T-helper 22 cell (primary cell): ENCODE measurements at places on chromosomes 11 and 22.

DNA sequence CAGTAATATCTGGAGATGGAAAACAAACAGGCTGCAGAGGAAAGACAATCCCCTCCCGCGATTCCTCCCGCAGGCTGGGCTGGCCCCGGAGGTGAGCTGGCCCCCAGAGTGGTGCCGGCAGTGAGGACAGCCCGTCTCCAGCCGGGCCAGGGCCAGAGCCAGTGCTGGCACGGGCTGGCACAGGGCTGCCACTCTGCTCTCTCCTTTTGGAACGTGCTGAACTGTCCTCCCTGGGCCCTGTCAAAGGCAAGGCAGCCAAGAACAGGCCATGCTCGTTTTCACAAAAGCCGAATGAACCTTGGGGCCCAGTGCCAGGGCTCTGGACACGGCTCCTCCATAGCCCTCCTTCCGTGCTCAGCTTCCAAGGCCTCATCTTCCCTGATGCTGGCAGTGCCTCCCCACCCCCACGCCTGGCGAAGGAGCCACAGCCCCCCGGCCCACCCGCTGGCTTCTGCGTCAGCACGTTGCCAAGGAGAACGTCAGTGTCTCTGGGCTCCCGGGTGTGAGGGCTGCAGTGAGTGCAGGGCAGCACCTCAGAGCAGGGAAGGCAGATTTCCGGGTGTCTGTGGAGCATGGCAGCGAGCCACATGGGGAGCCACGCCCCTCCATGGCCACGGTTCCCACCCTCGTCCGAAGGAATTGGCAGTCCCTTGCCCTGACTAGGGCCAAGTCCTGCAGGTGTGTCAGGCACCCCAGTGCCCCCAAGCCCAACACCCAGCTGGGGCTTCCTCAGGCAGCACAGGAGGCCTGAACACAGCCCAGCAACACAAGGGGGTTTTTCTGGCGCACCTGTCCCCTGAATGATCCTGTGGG lies 28.6 kb downstream of the GNAZ start:
- no peak for DNase-seq

GRCh38 chr11:36016263-36016662 lies 72.4 kb downstream of the LDLRAD3 start:
- no peak for DNase-seq

DNA sequence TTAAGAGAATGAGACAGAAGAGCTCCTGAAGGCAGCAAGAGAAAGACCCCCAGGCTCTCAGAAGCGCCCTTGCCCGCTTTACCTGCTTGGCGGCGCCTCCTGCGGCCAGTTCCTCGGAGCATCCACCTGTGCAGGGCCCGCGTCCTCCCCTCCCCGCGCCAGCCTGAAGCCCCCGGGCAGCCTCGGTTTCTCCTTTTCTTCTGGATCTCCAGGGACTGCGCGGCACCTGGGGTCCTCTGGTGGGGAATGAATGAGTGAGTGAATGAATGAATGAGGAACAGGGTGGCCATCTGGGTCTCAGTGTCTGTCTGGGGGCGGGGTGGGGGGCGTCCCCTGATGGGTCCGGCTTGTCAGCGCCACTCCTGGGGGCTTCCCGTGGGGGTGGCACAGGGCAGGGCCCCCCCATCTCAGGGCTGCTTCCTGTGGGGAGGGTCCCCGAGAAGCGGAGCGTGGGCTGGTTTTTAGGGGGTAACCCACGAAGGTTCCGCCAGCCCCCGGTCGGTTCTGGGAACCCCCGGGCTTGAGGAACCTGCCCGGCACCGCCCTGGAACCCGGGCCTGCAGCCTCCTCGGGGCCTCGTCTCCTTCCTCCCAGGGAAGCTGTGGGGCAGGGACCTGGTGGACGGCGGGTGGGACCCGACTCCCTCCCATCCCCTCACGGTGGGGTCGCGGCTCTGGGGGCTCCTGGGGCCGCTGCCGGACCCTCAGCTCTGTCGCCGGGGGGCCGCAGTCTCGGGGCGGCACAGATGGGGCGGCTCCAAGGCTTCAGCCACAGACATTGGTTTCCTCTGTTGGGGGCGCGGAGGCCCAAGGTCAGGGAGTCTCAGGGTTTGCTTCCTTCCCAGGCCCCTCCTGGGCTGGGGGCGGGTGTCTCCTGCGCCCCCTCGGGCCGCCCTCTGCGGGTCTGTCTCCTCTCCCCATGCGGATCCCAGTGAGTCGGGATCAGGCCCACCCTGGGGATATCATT lies 8.3 kb upstream of the KRTAP5-7 start:
- no peak for DNase-seq

- DNase-seq: no peak
These were observed 44.6 kb downstream of the KCNC1 start for GRCh38 chr11:17778956-17779860.

- DNase-seq: no peak
These were observed 121.1 kb downstream of the KCNC1 start for GRCh38 chr11:17855531-17856290.

- DNase-seq: no peak
These were observed 85.8 kb downstream of the LDLRAD3 start for GRCh38 chr11:36029616-36030015.

DNA sequence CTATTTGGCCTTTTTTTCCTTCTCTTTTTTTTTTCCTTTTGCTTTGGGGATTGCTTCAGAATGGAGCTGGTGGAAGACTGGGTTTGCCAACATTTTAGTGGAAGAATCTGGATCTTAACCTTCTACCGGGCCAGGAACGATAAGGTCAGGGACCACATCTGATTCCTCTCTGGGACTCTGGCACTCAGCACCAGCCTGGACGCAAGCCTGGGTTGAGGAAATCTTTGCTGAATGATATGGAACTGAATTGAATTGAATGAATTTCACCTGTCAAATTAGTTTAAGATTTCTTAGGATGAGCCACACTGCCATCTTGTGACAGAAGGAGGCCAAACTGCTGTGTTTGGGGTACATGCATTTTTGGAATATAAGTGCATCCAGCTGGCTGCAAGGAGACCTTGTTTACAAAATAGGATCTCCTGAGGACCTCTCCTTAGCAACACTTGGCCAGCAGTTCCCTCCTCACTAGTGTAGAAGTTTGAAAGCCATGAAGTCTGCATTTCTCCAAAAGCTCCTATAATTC lies 30.4 kb downstream of the TPBGL start:
- no peak for DNase-seq

DNA sequence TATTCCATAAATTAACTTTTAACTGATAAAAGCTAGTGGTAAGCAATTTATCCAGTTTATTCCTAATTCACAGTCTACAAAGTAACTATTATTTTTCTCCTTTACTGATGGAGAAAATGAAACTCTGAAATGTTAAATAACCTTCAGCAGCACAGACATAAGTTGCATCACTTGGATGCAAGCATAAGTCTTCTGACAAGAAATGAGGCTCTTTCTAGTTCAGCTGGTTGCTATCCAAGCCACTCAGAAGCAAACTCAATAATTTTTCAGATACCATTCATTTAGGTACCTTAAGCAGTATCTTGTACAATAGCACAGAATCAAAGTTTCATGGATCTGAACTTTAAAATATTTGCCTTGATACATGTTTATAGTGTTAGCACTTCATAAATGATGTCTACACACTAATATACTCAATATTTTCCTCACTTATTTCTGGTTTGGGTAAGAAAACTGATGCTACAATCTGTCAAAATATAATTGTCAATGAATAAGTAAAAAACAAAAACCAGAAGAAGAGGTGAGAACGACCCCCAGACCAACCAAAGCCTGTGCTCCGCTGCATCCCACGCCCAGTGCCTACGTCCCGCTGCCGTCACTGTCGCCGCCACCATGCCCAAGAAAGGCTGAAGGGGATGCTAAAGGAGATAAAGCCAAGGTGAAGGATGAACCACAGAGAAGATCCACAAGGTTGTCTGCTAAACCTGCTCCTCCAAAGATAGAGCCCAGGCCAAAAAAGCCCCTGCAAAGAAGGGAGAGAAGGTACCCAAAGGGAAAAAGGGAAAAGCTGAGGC lies 18.1 kb downstream of the FAM168A start:
- DNase-seq: no peak

DNA sequence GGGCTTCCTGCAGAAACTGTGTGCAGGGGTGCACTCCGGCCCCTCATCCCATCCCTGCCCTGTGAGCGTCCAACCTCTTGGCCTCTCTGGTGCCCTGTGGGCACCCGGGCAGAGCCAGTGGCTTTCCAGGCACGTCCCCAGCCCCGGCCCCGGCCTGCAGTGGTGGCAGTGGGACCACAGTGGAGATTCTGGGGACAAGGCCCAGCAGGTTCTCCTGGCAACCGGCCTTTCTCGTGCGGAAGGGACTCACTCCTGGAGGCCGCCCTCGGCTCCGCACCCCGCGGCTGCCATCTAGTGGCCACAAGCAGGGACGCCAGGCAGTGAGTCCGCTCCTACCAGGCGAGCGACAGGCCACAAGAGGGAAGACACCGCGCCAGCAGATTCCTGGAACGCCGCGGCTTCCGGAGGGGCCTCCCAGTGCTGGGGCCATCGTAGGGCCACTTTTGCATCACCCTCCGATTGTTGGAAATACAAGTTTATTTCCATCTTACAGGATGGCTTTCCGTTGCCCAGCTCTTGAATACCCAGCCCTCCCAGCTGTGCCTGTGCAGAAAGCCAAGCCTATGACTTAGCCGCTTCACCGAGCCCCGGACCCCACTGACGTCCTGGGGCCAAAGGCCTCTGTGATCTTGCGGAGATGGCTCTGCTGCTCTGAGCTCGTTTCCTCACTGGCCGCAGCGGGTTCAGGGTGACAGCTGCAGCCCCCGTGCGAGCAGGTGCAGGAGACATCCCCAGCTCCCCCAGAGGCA lies 357.3 kb downstream of the CTTN start:
- DNase-seq: no peak

GRCh38 chr11:125999234-125999880 lies 53.5 kb downstream of the VSIG10L2 start:
- DNase-seq: no peak
